Muscle of leg (tissue), 16 donors: ENCODE measurements at places on chromosomes 3 and 15.
A peak's percentile ranks its signal among the peaks of the same experiment; 100 is the strongest.

DNA sequence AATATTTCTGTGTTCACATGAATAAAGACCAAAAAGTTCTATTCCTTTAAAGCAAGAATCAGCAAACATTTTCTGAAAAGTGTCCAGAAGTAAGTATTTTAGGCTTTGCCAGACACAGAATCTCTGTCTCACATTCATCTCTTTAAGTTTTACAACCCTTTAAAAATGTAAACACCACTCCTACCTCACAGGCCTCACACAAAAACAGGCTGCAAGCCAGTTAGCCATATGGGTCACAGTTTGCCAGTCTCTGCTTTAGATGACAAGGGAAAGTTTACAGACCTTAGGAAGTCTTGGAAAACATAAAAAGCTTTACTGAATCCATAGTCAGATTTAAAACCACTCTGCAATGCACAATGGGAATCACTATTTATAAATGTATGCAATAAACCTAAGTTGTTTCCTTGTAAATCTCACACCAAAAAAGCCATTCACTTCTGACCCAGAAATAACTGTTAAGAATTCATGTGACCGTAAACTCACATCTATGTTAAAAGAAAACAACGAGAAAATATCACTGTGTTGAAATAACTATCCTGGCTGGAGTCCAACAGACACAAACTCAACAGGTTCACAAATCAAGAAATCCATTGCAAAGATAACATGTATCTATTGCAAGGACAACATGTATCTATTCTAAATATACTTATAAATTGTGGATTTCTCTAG lies 308.2 kb downstream of the ULK4 start:
- no peak for DNase-seq

- DNase-seq = no peak
Measured at GRCh38 chr3:129656659-129657247, 50.3 kb upstream of the PLXND1 start.

GRCh38 chr15:62407216-62407615 lies 242.1 kb upstream of the C2CD4B start:
- no peak for DNase-seq

DNA sequence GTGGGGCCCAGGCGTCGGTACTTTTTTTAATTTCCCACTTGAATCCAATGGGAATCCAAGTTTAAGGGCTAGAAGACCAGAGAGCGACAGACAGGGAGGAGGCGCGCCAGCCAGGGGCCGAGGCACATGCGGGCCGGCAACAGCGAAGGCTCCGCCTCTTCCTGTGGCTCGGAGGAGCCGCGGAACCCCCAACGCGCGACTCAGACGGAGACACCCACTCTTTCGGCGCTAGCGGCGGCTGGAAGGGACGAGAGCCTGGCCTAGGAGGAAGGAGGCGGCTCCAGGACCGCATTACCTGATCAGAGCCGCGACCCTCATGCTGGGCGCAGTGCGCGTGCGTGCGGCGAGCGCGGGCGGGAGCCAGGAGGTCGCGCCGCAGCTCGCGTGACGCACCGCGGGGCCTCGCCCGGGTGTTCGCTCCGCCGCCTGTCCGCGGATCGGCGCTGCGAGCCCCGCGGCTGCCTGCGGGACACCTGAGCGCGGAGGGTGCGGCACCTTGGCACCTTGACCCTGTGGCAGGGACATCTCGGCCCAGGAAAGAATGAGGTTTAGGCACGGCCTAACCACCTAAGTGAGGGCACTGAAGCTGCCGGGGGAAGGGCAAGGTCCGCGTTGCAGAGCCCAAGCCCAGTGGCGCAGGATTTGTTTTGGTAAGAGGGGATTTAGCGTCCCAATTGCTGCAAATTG lies at the start of gene DPH6:
DPH6 (minus strand) TSS at position 342 of the 687 bp plus-strand sequence; CDS start at position 318, 24 bp downstream.
- DNase-seq = peak; percentile 92

- DNase-seq = no peak
Measured at GRCh38 chr3:126421573-126422119, 26.9 kb downstream of the CFAP100 start.

GRCh38 chr15:74022706-74023470 lies 28.4 kb downstream of the PML start:
- no peak for DNase-seq

DNA sequence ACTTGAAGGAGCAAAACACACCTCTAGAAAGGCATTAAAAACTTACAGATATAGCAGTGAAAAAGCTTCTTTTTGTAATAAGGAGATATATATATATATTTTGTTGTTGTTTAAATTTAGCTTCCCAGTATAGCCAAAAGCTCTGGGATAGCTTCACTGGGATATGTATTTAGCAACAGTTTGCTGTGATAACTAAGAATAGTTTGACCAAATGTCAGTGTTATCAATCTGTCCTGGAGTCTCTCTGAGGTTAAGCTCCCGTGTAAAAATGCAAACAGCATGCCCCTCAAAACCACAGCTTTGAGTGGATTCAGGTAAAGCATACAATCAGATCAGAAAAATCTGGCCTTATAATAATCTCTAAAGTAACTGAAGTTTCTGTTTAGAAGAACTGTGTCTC lies 2.9 kb downstream of the CADPS start:
- DNase-seq = no peak

- DNase-seq = peak; percentile 86
Measured at GRCh38 chr3:187263270-187263669, 28.3 kb downstream of the MASP1 start.

DNA sequence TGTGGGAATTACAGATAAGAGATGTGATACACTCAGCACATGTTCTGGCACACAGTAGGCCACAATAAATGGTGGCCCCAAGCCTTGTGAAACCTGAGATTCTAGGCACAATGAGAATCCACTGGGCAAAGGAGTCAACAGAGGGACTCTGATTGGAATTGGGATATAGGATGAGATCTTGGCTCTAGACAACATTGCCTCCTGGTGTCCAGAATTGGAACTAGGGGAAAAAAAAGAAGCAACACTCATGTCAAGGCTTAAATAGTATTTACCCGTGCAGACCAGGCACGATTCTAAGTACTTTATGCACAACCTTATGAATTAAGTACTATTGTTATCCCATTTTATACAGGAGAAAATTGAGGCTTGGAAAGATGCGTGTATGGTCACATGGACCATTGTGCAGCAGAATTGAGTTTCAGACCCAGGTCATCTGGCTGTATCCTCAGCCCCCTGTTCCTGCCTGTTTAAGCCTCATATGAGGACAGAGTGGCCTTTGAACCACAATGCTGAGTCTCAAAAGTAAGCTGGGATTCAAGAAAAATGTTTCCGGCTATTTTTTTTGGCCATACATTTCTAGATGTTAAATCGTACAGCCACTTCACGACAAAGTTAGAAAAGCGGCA lies 124.8 kb downstream of the SV2B start:
- DNase-seq = peak; percentile 41

DNA sequence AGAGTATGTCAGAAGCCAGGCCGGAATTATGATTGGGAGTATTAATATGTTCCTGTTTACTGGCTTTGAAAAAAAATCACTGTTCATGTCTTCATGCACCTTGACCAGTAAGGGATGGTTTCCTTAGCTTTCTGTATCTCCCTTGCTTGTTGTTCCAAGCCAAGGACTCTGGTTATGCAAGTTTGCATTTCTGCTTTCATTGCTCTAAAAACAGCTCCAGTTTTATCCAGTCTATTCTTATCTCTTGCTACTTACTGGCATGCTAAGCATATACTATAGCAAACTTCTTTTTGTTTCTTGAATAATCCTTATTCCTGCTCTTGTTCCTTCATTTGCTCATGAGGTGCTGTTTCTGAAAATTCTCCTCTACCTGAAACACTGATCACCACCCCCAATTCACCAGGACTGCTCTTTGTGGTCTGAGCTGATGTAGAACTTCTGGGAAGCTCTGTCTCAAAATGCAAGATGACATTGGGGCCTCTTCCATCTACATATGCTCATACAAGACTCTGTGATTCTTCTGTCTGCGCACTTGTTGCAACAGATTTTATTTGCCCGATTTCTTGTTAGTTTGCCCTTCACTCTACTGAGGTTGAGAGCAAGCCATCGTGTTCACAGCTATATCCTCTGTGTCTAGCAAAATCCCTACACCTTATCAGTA lies 173.0 kb downstream of the EBLN2 start:
- no peak for DNase-seq

GRCh38 chr3:172104471-172105072 lies 65.2 kb downstream of the FNDC3B start:
- DNase-seq = peak; percentile 65

- no peak for DNase-seq
Measured at GRCh38 chr15:63283126-63283525, 5.7 kb downstream of the APH1B start.

DNA sequence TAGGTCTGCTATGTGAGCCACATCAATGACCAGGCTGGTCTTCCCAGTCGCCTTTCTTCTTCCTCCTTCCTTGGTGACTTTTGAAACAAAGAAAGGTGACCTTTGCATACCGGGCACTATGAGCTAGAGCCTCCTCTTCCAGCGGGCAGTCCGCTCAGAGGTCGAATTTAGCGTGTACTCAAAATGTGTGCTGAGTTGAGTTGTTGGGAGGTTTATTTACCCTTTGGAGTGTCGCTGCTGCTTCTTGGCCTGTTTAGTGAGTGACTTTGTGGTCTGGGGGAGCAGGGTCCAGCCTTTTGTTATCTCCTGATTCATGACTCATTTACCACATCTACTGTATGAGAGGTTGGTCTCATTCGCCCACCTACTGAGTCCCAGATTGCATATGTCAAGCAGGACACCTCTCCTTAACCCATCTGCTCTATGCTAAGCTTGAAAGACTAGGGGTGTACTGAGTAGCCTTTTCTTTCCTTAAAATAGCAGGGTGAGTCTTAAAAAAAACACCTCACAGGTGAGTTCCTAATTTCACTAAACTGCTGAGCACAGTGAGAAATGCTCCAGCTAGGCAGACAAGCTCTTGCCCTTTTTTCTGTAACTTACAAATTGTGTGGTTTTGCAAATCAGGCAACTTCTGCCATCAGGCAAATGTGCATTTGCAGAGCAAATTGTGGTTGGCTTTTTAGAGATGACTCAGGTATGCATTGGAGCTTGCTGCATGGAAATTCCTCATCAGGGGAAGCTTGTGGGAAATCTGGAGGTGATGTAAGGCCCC lies 3.2 kb upstream of the SIAH2 start:
- no peak for DNase-seq

DNA sequence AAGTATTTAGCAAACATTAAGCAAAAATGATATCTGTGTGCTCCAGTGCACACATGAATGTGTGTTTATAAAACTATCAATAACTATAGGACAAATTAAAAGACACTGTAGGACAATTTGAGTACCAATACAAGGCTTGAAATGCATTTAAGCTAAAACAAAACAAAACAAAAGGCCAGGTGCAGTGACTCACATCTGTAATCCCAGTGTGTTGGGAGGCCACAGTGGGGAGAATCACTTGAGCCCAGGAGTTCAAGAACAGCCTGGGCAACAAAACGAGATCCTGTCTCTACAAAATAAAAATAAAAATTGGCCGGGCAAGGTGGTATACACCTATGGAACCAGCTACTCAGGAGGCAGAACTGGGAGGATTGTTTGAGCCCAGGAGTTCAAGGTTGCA lies 50.7 kb downstream of the CSNK1G1 start:
- DNase-seq = no peak

GRCh38 chr15:94229591-94230369 lies 1.6 kb upstream of the MCTP2 start:
- DNase-seq = no peak

- DNase-seq = no peak
Measured at GRCh38 chr3:150583028-150583427, 20.1 kb upstream of the SELENOT start.

GRCh38 chr3:69439643-69440270 lies 53.9 kb upstream of the FRMD4B start:
- DNase-seq = peak; percentile 45

GRCh38 chr15:69118089-69118488 lies 42.3 kb upstream of the GLCE start:
- peak; percentile 54 for DNase-seq

- DNase-seq = no peak
Measured at GRCh38 chr15:57298204-57298603, 78.1 kb upstream of the CGNL1 start.

GRCh38 chr3:61520966-61521628 lies 40.3 kb upstream of the PTPRG start:
- no peak for DNase-seq
